ENCODE measurements at places on chromosomes 7 and 10.

DNA sequence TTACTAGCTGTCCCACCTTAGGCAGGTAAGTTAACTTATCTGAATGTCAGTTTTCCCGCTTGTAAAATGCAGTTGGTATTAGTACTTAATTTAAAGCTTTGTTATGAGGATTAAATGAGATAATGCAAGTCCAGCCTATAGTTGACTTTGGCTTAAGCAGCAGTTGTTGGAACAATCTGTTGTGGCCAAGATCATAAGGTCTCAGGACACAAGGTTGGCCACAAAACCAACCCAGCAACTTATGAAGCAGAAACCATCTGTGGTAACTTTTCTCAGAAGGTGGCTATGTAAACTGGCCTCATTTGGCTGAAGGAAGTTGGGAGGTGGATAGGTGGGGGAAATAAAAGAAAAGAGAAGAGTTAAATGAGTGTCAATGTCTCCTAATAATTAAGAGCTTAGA is 29.4 kb downstream of the ENTPD1 start:
- no peak for DNase-seq

DNA sequence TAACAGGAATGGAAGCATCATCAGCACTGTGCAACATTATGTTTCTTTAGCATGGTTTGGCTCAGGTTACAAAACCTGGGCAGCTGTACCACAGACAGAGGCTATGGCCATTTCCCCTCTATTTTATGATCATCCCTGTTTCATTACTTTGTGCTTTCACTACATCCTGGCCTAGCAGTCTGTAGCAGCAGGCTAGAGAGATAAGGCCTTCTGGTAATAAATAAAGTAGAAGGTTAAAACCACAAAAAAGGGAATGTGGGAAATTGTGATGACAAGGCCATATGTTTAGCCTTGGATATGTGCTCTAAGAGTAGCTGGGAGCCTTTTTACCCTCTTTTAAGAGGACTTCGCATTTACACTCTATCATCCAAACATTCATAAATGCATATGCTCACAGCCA is 266.2 kb upstream of the PHF14 start:
- DNase-seq = no peak

DNA sequence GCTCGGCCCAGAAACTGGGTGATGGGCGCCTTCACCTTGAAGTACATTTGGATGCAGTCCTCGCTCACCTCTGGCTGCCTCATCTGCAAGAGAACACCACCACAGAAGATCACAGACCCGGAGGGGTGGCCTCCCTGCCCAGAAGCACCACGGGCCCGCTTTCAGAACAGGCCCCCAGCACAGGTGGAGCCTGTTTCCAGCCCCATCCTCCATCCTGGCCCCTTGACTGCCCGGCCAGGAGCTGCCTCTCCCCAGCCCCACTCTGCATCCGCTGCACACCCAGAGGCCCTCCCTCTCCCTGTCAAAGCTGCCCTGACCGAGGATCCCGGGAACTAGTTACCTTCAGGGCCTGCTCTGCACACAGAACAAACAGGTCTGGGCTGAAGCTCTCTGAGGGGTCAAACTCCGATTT is 724 bp downstream of the CFAP46 start:
- DNase-seq = no peak

DNA sequence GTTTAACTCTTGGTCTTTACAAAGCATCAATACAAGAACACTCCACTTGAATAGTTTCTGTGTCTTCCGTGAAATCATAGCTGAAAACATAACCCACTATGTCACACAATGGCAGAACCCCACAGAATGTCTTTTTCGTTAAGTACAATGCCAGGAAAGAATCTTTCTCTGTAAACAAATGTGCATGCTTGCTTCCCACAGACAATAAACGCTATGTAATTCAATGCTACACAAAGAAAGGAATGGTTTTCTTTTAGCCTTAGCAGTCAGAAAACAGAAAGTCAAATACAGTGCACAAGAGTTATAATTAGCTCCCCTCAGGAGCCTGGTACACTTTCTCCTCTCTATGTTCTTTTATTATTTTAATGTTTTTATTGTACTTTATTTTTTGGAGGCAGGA is 186.1 kb downstream of the SRPK2 start:
- no peak for DNase-seq

GRCh38 chr10:124308056-124308645 is 110.6 kb downstream of the OAT start:
- DNase-seq = peak; percentile 69

Data from mesenteric fat pad (tissue), 1 donor.